ENCODE measurements at places on chromosomes 5 and 9.

DNA sequence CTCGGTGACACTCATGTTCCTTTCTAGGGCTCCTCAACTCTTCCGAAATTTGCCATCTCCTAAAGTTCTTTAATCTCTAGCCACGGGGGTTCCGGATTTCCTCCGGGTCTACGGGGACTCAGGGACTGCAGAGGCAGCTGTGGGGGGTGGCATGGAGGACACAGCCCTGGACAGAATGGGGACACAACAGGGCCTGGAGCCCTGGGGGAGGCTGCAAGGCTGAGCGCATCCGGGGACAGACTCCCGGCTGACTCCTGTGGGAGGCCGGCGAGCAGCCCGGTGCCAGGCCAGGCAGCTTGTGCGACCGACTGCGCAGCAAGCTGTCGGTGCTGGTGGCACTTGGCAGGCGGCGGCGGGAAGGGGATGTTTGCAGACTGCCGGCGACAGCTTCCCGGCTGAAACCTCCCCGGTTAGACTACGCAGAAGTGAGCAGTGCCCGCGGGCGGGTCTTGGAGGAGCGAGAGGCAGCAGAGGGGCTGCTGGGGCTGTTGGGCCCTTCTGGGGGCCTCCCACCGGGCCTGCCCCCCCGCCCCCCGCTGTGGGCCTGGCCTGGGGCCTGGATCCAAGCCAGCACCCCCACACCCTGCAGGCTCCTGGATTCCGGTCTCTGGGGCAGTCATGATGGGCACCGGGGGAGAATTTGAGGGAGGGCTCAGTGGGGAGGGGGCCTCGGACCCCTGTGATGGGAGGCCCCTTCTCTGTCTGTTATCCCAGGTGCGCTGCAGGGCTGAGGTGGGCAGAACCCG, 28.7 kb upstream of the UBAC1 start:
- no peak for DNase-seq

GRCh38 chr5:154209591-154210081, 19.1 kb downstream of the GALNT10 start:
- DNase-seq = no peak

DNA sequence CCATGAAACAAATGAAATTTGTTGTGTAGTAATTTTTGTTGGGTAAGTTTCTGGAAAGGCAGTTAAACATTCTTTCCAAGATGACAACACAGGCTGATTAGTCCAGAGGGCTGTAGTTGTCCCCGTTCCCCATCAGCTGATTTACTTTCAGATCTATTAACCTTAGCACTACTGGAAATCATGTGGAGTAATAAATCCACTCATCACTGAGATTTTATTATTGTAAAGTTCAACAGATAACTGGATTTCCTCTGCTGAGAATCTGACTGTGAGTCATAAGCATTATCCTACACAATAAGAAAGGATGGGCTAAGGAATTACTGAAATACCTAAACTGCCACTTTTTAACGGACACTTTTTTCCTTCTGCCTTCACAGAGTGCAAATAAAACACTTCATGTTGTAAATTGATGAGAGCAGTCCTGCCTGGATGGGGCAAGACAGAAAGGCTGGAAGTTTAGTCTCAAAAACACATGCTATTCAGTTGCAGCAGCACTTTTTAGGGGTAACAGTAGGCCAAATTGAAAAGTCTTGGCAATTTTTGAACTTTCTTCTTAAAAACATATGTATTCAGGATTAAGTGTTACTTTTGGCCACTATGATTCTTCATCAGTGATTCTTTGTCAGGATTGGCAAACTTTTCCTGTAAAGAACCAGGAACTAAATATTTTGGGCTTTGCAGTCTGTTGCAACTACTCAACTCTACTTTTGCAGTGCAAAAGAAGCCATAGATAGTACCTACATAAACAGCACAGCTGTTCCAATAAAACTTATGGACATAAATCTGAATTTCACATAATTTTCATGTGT, 7.0 kb downstream of the STOM start:
- peak; percentile 67 for DNase-seq

GRCh38 chr9:32573821-32574220, 862 bp upstream of the NDUFB6 start:
- DNase-seq = no peak

GRCh38 chr9:22203371-22204138, 194.4 kb upstream of the CDKN2B start:
- no peak for DNase-seq

DNA sequence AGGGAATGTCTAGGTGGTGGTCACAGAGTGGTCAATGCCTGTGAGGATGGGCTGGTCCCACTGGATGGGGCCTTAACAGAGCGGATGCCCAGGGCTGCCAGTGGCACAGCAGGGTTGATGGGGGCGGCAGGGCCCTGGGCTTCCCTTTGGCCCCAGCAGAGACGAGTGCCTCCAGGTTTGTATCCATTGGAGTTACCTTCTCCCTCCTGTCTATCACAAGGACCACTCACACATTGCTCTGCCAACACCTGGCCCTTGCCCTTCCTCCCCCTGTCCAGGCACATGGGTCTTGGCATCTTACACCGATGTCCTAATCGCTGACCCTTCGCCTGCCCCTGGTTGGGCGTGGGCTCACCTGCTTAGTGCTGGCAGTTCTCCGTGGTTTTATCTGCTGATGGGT, 26.2 kb upstream of the IRX4 start:
- no peak for DNase-seq

- no peak for DNase-seq
These were observed 132.8 kb upstream of the TAF11L2 start for GRCh38 chr5:17364987-17365810.

DNA sequence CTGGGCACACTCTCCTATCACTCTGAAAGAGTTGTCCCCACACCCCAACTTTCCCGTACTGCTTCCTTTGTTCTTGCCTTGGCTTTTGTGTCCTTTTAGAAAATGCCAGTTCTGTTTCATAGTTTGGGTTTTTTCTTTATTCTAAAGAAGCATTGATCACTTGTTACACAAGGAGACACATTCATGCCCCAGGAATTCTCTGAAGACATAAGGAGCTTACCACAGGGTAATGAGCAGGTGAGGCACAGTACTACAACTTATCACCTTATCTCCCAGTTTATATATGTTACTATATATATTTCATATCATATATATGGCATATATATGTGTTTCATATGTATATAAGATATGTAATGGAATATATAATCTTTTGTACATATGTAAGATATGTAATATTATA, 6.5 kb upstream of the SSBP2 start:
- DNase-seq = no peak

GRCh38 chr9:122125509-122126330, 32.6 kb upstream of the TTLL11 start:
- no peak for DNase-seq

DNA sequence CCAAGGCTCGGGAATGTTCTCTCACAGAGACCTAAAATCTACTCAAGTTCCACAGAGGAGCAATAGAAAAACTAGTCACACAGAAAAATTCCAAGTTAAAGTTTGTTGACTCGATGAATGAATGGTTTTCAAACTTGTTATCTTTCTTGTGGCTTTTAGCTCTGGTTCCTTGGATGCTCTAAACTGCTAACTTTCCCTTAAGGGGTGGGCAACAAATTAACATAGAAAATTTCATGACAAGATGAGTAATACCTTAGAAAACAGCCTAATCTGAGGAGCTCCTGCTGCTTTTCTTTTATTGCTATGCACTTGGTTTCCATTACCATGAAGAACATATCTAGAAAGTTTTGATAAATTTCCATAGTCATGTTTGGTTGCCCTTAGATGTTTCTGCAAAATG, 100.2 kb upstream of the CCDC112 start:
- no peak for DNase-seq

DNA sequence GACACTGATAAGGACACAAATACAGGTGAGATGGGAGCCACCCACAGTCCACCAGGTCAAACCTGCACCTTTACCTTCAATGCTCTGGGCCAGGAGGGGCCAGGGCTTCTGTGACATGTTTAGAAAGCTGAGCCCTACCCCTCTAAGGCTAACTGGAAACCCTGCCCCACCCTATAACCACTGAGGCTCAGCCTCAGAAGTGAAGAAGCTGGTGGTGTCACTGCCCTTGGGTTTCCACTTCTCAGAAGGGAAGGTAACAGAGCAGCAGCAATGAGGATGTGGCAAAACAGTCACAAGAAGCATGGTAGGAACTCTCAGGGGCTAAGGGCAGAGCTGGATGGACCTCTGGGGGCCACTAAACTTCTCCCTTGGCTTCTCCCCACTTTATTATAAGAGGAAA, 6.0 kb downstream of the PDGFRB start:
- no peak for DNase-seq

DNA sequence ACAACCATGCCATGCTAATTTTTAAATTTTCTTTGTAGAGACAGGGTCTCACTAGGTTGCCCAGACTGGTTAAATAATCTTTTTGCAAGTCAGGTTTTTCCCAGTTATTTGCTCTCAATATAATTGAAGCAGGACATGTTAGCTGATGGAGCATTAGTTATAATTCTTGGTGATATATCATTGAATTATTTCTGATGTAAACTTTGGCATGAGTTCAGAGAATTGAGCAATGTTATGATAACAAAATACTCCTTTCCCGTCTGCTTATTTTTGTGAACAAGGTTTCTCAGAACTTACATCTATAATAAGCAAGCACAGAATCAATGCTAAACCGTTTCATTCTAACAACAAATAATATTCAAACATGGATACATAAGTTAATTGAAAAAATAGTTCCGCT, 37.8 kb downstream of the BHMT start:
- no peak for DNase-seq

DNA sequence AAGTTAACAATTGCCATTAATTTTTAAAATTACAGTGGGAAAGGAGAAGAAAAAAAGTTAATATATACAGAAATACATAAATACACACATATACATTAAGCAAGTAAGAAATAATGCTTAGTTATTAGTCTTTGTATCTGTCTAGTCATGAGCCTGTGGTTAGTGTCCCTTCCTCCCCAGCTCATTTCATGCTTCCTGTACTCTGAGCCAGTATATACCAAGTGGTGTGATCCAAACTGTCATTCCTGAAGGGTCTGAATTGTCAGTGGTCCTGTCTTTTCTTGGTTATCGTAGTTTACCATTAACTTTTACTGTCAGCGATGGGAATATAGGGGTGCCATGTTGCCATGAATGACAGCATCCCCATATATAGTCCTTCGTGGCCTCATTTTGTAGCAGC, 24.2 kb upstream of the STOM start:
- no peak for DNase-seq

GRCh38 chr5:81749561-81750307, 1.2 kb downstream of the SSBP2 start:
- peak; percentile 34 for DNase-seq

GRCh38 chr5:149940077-149940574, 4.5 kb downstream of the PDE6A start:
- DNase-seq = no peak

DNA sequence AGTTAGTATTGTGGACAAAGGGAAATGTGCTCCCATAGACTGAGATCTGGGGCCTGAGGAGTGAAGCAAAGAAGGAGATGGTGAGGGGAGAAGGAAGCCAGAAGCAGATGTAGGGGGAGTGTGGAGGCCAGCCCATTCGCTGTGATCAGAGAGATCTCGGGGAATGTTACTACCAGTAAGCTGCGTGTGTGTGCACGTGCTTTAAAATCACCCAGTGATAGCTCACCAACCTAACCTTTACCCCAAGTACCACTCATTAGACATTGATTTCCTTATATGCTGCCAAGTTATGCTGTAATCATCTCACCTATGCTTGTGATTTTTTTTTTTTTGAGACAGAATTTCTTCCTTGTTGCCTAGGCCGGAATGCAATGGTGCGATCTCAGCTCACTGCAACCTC, 659.1 kb downstream of the IRX1 start:
- no peak for DNase-seq

- DNase-seq = peak; percentile 97
These were observed 124.4 kb downstream of the C9orf50 start for GRCh38 chr9:129496473-129497004.

DNA sequence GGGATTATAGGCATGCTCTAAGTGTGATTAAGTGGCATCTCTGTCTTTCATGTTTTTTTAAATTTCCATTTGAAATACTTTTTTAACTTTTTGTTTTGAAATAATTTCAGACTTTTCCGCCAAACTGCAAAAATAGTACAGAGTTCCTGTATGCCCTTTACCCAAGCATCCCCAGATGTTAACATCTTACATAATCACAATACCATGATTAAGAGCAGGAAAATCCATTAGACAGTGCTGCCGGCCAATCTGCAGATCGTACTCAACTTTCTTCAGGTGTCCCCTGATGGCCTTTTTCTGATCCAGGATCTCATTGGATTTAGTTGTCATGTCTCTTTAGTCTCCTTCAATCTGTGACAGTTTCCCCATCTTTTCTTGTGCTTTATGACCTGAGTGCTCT, 49.0 kb downstream of the ERGIC1 start:
- DNase-seq = no peak

- no peak for DNase-seq
These were observed 160.2 kb downstream of the SSBP2 start for GRCh38 chr5:81590498-81591384.

DNA sequence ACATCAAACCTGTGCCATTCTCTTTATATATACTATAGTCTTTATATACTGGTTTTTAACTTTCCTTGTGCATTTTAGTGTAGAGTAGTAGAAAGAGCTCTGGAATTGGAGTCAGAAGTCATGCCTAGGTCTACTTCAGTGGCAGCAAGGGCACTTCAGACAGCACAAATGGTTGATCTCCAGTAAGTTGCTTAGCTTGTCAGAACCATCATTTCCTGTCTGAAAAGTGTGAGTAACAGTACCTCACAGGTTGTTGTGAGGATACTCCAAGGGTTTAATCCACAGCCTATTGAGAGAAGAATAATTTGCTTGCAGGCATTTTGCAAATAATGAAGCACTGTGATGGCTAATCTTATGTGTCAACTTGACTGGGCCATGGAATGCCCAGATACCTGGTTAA, 95.8 kb upstream of the NR4A3 start:
- DNase-seq = no peak

GRCh38 chr5:9951865-9952516, 297.7 kb downstream of the ATPSCKMT start:
- DNase-seq = no peak

DNA sequence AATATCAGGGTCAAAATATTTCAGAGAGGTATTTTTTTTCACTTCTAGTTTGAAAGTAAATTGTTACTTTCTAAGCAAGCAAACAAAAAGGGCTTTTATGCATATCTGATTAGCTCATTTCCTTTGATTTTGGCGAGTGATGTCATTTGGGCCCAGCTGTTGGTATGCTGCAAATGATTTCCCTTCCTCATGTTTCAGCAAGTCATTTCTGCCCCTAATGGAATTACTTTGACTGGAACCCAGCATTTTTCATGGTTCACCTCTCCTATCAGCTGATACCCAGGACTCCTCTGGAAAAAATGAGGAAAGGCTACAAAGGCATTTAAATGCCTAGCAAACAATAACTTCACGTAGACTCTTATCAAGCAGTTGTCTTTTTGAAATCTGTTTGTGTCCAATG, 500.6 kb downstream of the EBF1 start:
- DNase-seq = no peak

DNA sequence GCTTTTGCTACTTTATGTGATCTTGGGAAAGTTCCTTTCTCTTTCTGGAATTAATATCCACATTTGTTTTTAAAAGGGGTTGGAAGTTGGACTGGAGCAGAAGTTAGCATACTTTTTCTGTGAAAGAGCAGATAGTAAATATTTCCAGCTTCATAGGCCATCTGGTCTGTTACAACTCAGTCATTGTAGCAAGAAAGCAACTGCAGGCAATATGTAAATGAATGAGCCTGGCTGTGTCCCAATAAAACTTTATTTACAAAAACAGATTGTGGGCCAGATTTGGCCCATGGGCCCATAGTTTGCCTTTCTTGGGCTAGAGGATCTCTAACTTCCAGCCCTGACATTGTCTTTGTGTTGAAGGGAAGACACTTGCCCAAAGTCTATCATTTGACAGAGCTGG, 104.4 kb downstream of the ACTL7B start:
- DNase-seq = no peak

Data from muscle of back (tissue), 13 donors.